ENCODE measurements at places on chromosomes 7 and 10.

GRCh38 chr7:125061776-125062397, 132.3 kb upstream of the POT1 start:
- DNase-seq: peak; percentile 49

GRCh38 chr7:48551652-48552051, 372.7 kb upstream of the CDC14C start:
- no peak for DNase-seq

DNA sequence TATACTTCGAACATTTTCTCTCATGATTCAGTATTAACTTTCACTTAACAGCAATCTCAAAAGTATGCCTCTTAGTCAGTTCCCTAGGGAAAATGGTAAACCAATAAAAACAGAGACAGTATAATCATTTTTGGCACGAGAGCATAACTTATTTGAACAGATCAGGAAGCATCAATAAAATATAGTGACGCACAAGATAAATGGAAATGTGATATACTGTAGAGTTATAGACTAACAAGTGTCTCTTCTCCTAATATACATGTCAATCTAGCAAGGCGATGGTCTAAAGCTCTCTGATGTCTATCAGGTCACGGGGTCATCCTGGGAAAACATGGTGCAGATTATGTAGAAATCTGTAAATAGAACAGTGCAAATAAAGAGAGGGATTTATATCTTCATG, 131.6 kb downstream of the HGF start:
- DNase-seq: no peak

GRCh38 chr10:132518572-132519381, 18.8 kb upstream of the INPP5A start:
- no peak for DNase-seq

DNA sequence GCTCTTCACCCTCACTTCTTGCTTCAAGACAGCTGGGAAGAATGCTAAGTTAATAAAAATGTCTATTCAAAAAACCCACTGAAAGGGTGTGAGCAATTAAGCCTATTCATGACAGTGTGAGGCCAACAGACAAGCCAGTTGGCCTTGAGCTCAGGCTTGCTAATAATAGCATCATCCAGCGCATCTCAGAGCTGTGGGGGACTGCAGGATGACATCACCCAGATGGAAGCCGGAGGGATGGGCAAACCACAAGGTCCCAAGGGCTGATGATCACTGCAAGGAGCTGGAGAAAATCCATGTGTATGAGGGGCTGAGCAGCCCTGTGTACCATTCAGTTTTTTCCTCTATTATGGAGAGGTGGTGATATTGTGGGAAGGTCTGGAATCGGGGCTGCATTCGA, 770.4 kb downstream of the TNS3 start:
- no peak for DNase-seq

- DNase-seq: no peak
Measured at GRCh38 chr7:41096917-41097316, 606.0 kb downstream of the INHBA start.

GRCh38 chr10:96612055-96612830, 25.4 kb upstream of the TM9SF3 start:
- no peak for DNase-seq

GRCh38 chr7:22190736-22191135, 166.2 kb downstream of the RAPGEF5 start:
- DNase-seq: peak; percentile 96

DNA sequence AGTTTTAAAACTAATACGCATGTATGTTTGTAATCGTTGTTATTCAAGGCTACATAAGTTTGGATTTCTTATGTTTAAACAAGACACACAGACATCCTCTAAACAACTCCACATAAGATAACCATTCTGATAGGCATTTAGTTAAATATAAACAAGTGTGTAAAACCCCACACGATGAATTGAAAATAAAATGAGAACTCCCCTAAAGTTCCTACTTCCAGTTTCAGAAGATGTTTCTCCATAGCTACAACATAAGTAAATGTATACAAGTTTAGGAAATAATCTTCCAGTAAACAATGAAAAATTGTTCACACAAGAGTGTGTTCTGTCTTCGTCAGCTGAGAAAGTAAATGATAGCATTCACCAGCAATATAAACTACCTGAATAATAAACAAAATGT, 246.8 kb downstream of the RNLS start:
- DNase-seq: no peak

DNA sequence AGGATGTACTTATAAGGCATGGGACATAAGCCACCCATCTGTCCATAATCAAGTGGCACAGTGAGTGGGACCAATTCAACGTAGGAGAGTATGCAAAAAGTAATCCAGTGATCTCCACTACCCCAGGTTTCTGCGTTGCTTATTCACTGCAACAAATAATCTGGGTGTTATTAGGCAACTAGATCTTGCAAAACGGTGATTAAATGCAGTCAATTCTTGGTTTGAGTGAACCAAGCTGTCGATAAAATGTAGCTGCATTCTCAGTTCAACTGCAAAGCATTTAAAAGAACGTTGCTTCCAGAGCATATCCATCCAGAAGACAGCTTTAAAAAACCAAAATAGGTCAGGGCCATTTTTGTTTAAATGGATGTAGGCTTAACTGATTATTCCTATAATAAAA, 5.0 kb downstream of the LSMEM1 start:
- DNase-seq: no peak

DNA sequence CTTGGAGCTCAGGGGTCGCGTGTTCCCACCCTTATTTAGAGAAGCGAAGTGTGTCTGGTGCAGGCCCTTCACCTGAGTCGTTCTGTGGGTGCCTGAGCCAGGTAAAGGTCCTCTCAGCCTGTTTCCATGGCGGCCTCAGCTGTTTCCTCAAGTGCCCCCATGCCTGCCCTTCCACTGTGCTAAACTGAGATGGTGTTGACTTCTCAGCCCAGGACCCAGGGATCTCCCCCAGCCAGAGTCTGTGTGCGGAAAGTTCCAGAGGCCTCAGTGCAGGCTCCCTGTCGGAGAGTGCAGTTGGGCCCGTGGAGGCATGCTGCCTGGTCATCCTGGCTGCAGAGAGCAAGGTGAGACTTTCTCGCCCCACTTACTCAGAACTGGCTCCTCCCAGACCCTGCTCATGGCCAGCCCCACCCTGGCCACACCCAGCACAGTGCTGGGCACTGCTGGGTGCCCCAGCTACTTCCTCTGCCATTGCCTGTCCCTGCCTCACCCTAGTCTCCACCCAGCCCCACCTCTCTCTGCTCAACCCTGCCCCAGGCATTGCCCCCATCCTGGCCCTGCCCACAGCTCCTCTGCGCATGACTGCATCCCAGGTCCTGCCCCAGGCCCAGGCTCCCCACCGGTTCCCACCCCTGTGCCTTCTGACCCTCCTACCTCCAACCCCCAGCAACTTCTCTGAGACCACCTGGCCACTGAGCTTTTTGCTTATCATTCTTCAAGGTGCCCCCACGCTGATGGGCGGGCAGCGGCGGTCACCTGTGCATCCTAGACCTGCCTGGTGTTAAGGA, 20.3 kb downstream of the NACAD start:
- DNase-seq: no peak

DNA sequence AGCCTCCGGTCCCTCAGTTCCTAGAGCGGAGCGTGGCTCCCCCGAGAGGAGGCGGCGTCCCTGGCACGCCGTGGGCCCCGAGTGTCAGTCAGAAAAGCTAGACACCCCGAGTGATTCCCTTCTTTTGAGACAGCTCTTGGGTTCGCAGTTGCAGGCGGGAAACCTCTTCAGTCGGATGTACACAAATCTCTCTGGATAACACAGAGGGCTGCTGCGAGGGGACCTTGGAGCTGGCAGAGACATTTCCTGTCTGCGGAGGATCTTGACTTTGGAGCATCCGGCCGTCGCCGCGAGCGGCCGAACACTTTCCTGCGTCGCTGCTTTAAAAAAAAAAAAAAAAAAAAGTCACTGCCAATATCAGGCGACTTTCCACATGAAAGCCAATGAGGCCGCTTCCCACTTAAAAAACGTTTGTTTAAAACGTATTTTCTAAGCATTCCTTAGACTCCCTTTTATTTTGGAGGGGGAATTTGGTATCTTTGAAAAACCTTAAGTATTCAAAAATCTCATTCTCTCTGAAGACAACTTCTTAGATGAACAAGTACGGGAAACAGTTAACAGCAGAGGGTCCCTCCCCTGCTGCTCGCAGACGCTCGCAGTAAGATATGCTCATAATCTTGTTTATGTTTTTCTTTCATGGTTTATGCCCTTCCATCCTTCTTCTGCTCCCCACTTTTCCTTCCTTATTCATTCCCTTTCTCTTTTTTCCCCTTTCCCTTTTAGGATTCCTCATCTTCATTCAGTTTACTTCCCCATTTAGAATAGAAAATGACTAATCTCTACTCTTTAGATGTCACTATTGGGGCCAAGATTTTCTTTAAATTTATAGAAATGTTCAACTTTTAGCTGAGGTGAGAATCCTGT, 10.0 kb downstream of the HHEX start:
- no peak for DNase-seq

DNA sequence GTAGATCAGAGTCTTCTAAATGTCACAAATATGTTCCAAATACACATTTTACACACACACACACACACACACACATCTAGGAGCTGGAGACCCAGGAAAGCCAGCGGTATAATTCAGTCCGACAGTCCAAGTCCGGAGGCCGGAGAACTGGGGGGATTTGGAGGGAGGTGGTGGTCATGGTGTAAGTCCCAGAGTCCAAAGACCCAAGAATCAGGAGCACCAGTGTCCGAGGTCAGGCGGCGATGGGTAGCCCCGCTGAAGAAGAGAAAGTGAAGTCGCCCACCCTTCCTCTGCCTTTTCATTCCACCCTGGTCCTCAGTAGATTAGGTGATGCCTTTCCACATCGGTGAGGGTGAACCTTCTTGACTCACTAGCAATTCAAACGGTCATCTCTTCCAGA, 154.8 kb downstream of the CAMK1D start:
- DNase-seq: no peak

DNA sequence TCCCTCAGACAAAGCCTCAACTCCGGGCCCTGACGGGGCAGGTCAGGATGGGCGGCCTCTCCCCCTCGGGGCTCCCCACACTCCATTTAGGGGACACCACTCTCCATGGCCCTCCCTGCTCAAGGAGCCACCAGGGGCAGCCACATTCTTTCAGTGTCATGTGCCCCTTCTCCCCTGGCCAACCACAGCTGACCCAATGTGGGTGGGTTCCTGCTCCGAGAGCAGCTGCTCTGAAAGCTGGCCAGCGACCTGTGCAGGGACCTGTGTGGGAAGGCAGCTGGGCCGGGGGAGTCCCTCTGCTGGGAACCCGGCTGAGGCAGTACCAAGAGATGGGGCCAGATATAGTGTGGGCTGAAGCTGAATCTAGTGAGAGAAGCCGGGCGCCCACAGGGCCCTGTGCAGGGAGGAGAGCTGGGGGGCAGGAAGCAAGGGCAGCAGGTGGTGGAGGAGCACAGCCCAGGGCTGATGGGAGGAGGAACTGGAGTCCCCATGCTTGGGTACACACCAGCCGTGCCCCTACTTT, 40.6 kb upstream of the NPFFR1 start:
- no peak for DNase-seq

- DNase-seq: peak; percentile 53
Measured at GRCh38 chr7:10708447-10708846, 265.2 kb upstream of the PHF14 start.

DNA sequence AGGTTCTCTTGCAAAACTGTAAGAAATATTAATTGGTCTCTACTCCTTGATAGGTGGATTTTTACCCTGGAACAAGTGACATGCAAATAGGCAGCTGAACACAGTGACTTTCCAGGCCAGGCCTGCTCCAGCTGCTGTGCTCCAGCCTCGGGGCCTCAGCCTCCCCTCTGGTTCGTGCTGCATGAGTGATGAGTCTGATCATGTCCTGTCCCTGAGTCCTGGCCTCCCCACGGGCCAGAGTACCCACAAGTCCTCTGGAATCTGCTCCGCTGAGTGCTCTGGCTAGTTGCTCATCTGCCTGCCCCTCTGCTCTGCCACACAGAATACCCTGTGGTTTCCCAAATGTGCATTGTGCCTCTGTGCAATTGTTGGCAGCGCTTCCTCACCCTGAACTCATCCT, 80.1 kb upstream of the PDZD8 start:
- DNase-seq: no peak

- no peak for DNase-seq
Measured at GRCh38 chr7:138292951-138293350, 167.1 kb upstream of the TRIM24 start.

DNA sequence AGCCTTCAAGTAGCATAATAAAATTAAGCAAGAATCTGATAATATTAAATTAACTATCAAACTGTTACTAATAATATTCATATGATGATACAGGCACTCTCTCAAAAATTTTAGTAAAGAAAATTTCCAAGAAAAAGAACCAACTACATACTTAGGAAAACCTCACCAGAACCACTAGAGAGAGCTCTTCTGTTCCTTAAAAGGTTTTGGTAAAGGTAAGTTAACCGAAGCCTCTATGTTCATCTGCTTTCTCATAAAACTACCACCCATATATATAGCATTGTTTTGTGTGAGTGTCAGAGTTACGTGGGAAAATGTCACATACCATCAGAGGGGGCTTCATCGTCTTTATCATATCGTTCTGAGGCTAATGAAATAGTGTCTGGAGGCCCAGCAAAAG, 20.7 kb downstream of the SKAP2 start:
- DNase-seq: no peak

DNA sequence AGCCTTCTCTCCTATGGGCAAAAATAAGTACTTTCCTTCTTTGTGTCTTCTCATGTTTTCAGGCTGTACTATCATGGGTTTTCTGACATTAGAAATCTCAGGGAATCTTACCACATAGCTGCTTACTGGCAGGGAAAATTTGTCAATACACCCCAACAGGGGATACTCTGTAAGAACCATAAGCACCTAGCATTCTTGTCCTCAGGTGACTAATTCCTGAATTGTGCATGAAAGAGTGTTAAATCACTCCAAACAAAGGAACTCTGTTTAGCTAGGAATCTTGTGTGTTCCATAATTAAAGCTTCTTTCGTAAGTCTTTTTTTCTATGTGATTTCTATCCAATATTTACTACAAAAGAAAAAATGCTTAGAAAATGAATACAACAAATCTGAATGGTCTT, 206.7 kb upstream of the POT1 start:
- DNase-seq: no peak

DNA sequence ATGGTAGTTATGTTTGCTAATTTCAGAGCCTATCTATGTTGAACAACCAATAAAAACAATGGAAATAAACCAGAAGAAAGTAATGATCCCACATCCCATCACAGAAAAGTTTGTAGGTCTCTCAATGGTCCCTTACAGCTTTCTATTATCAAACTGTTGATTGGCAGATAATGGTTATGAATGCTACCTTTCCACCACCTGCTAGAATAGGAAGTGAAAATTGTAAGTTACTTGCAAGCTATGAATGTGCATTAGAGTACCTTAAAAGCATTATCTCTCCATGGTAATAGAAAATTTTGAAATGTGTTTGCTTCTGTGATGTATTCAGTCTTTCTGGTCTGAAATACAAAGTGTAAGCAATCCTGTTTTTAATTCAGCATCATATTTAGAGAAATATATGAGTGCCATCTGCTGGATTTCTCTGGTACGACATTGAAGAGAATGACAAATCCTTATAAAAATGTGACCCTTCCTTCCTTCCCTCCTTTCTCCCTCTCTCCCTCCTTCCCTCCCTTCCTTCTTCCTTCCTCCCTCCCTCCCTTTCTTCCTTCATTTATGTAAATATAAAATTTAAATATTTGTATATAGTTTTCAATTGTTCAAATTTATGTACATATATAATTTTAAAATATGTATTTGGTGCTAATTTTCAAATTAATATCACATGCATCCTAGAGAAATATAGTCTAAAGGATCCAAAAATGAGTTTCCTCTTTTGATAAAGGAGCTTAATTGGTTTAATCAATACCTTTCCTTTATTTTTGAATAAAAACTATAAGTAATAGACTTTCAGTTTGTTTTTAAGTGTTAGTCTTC, 41.4 kb upstream of the PNLIPRP3 start:
- DNase-seq: peak; percentile 2

All from NCI-H1694 treated with DMSO at 0.1 percent for 48 hours (cell line).